ENCODE measurements at places on chromosomes 2 and 18.

DNA sequence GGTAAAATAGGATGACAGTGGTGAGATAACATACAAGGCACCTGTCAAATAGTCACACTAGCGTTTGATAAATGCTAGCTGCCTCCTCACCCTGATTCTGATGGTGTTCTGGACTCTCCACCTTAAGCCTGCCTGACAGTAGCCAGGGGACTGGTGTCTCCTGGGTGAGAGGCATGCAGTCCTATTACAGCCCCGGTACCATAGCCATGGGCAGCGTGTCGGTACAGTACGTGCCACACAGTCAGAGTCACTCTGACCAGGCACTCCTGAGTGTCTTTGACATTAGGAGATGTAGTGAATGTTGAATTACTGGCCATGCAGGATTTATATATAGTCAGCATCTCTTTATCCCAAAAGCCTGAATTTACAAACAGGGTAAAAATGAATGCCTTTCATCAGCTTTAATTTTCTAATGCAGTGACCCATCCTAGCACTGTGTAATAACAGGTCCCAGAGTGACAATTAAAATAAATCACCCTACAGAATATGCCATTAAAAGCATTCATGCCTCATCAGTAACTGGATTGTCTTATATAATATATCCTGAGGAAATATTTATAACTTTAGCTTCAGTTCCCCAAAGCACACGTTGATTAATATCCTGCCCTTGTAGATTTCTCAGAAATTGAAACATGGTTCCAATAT is 760.3 kb upstream of the SOX11 start:
- DNase-seq = no peak

DNA sequence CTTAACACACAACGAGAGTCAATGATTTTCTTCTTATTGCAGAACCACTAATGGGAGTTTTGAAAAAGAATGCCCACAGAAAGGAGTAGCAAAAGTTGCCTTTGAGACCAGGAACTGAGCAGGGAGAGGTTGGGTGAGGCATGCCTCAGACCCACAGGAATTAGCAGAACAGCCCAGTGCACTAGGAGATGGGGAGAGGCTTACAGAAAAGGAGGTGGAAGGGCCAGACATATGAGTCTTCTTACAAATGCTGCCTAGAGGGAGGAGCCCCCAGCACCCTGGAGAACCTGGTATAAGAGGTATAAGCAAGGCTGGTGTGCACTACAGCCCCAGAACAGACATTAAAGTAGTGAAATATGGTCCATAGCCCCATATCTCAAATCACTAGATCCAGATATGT is 162.0 kb downstream of the DTNA start:
- DNase-seq = no peak

- no peak for DNase-seq
These were observed 140.5 kb downstream of the INHBB start for GRCh38 chr2:120486441-120486840.

GRCh38 chr2:115738111-115738510 is 1295.7 kb downstream of the DPP10 start:
- no peak for DNase-seq

DNA sequence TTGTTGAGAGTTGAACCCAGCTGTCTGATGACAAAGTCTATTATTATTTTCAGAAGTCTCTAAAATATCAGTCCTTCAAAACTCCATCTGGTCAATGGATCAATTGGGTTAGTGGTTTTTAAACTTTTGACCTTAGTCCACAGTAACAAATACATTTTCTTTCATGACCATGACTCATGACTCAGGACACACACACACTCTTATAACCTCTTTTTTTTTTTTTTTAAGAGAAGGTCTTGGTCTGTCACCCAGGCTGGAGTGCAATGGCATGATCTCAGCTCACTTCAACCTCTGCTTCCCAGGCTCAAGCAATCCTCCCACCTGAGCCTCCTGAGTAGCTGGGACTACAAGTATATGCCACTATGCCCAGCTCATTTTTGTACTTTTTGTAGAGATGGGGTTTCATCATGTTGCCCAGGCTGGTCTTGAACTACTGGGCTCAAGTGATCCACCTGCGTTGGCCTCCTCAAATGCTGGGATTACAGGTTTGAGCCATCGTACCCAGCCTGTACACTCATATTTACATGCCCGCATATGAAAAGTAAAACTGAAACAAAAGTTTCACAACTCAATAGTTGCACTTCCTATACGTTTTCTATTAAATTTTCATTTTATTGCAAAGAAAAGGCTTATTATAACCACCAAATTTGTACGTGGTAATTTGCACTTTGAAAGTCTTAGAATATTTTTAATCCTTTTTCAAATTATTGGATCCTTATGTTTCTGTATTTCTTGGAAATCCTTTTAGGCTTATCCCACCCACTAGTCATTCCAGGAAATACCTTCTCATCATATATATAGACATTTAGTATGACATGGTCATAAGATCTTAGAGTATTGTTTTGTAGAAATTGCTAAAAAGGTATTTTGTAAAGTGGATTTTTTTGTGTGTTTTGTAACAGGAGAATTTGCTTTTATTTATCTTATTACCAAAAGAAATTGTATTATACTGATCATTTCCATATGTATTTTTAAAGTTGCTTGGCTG is 199.0 kb downstream of the LPIN1 start:
- DNase-seq = no peak

- DNase-seq = no peak
These were observed 150.0 kb downstream of the LPIN1 start for GRCh38 chr2:11896386-11896785.
